ENCODE measurements at places on chromosomes 1 and 21.
A peak's percentile ranks its signal among the peaks of the same experiment; 100 is the strongest.

GRCh38 chr1:222889440-222889839 is 74.6 kb downstream of the DISP1 start:
- no peak for DNase-seq

- DNase-seq = peak; percentile 60
Measured at GRCh38 chr1:228097333-228098081, 5.6 kb downstream of the C1orf35 start.

DNA sequence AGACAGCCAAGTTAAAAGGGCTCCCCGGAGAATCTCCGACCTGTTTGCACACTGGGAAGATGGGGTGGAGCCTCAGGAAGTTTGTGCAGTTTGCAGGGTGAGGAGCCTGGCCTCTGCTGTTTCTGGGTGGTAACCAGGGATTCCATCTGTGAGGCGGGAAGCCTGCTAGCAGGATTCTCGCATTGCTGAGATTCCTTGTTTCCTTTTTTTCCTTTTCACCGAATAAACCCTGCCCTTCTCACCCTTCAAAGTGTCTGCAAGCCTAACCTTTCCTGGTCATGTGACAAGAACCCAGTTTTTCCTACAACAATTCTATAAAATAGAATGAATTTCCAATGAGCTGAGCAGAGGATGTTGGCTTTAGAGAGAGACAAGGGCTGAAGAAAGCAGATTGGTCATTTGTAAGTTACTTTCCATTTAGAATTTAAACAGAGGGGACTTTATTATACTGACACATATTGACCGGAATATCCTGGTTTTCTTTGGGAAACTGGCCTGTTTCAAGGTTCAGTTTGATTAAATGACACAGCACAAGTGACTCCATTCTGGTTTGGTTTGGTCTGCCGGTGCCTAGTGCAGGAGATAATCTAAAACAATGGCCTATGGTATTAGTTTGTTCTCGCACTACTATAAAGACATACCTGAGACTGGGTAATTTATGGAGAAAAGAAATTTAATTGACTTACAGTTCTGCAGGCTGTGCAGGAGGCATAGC is 48.7 kb upstream of the DNAH14 start:
- no peak for DNase-seq

DNA sequence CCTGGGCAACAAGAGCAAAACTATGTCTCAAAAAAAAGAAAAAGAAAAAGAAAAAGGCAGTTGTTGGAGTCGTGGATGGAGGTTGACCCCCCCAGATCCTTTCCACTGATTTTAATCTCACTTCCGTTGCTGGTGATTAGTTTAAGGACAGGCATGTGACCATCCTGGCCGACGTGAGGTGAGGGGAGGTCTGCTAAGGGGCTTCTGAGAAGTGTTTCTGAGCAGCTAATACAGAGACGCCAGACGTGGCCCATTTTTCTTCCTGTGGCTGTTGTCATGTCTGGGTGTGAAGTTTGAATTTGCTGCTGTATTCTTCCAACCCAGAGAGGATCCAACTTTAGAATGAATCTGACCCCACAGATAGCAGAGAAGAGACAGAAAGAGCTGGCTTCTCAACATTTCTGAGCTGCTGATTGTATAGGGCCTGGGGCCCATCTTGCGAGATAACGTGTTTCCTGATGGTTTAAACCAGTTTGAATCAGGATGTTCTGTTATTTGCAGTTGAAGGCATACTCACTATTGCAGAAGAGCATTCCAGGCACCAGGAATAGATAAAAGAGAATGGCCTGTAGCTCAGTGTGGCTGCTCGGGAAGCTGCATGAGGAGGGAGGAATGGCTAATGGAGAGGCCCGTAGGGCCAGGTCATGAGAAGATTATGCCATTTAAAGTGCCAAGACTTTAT is 22.8 kb upstream of the SSBP3 start:
- peak; percentile 12 for DNase-seq

GRCh38 chr1:206841609-206842323 is 23.7 kb upstream of the IL20 start:
- DNase-seq = no peak

DNA sequence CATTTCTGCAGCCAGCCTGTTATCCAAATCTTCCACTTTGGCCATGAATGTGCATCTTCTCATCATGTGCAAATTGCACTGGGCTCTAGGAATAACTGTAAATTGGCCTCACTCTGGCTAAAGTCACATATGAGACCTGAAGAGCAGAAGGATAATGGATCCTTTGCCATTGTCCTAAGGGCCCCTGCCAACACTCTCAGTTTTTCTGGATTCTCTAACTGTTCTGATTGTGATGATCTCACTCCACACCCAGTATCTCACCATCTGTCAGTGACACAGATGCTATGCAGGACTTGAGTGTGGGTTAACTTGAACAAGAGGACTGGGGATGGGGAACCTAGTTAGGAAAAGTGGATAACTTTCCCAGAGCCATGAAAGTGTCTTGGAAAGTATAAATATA is 8.5 kb upstream of the FYB2 start:
- DNase-seq = no peak

DNA sequence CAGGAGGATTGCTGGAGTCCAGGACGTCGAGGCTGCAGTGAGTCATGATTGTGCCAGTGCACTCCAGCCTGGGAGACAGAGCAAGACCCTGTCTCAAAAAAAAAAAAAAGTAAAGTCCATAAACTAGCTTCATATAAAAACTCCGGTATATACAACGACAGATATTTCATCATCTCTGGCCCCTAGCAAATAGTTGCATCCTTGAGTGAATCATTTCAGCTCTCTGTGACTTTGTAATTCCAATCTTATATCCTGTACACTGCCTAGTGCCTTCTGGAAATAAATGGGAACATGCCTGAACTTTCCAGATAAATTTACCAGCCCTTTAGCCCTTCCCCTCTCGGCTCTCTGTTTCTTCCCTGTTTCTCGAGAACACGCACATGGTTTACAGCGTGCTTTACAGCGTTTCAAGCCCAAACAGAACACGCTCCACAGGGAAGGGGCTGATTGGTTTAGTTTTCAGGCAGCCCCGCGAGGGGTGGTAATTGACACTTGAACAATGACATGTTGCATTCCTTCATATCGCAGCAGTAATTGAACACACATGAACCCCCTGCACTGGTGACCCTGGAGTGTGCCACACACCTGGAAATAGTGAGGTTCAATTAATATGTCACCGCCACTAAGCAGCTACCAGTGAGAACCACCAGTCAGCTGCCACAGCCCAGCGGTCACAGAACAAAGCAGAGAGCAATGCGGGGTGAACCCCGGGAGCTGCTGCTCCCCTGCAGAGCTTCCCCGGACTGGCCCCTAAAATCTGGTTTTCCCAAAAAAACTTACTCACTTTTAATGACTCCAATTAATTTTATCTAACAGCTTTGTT is 35.7 kb upstream of the SIM2 start:
- DNase-seq = no peak

Data from upper lobe of right lung (tissue), 1 donor.